H7 (cell line): ENCODE measurements at places on chromosomes 3 and 15.

- DNase-seq, result no peak
These were observed 16.2 kb upstream of the LIPC start for GRCh38 chr15:58415636-58416035.

DNA sequence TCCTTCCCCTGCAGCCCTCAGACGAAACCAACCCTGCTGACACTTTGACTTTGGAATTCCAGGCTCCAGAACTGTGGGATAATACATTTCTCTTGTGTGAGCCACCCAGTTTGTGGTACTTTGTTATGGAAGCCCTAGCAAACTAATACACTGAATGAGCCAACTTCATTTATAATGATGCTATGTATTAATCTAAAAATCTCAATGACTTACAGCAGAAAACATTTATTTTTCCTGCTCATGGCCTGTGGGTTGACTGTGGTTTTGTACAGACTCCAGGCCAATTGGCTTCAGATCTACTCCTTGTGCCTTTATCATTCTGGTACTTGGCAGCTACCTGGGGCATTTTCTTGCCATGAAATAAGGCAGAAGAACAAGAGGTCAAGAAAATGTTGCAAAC is 152.4 kb downstream of the EBLN2 start:
- DNase-seq, result no peak

- DNase-seq, result no peak
These were observed 96.1 kb downstream of the IGF2BP2 start for GRCh38 chr3:185728630-185729336.

DNA sequence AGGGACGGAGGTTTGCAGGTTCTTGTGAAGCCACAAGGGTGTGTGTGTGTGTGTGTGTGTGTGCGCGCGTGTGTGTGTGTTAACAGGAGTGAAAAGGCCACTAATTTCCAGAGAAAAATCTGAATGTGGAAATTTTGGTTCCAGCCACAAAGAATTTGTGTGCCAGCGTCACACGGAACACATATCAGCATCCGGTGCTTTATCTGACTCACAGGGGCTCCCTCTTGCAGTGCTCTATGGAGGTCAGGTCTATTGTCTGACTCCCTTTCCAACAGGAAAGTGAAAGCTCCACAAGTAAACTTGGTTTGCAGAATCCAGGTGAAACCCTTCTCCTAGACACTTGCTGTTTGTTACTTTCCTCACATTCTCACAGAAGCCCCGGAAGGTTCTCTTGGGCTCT is 6.2 kb downstream of the CLDN11 start:
- no peak for DNase-seq

DNA sequence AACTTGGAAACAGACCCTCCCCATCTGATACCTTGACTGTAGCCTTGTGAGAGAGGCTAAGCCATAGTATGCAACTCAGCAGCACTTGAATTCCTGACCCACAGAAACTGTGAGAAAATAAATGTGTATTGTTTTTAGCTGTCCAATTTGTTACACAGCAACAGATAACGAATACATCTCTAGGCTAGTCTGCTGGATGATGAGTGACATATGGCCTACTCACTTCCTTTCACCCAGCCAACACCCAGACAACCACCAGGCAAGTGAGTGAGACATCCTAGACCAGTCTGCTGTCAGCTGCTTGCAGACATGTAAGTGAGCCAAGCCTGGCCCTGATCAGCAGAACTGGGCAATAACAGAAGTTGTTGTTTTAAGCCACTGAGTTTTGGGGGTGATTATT is 19.2 kb upstream of the SMAD6 start:
- no peak for DNase-seq

DNA sequence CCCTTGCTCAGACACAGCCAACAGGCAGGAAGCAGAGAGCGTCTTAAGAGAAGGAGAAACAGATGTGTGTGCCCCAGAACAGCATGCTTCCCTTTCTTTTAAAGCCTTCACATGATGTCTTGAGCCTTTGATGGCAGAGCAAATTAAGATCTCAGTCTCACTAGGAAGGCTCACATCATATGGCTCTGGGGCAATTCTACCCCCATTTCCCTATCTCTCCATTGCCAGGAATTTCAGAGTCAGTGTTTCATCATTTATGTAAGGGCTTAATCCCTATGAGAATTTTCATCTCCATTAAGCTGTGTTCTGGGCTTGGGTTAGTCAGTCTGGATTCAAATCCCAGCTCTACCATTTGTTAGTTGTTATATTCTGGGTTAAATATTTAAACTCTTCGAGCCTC is 41.4 kb upstream of the GLCE start:
- no peak for DNase-seq

- peak; percentile 62 for DNase-seq
These were observed 5.6 kb downstream of the TIGIT start for GRCh38 chr3:114299421-114299820.

DNA sequence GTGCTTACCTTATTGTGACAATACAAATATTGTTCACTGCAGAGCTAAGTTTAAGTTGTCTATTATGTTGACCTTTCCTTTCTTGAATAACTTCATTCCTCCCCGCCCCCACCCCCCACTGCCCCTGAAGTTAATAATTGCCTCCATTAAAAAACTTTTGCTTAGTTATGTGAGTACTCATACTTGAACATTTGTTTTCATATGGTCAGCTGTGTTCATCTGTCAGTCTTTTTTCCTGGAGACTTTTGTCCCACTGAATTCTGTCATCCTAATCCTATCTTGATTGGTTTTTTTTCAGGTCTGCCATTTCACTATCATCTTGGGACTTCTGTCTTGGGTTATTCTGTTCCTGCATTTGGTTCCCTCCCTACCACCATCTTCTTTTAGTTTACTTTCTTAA is 8.5 kb downstream of the SLC25A36 start:
- no peak for DNase-seq
